Caudate nucleus (tissue), 63 donors: ENCODE measurements at places on chromosomes 5 and 9.

- no peak for DNase-seq
Observed at GRCh38 chr5:131218392-131218791, 45.5 kb upstream of the CDC42SE2 start.

- no peak for DNase-seq
Observed at GRCh38 chr5:55384072-55384471, 76.3 kb downstream of the MTREX start.

DNA sequence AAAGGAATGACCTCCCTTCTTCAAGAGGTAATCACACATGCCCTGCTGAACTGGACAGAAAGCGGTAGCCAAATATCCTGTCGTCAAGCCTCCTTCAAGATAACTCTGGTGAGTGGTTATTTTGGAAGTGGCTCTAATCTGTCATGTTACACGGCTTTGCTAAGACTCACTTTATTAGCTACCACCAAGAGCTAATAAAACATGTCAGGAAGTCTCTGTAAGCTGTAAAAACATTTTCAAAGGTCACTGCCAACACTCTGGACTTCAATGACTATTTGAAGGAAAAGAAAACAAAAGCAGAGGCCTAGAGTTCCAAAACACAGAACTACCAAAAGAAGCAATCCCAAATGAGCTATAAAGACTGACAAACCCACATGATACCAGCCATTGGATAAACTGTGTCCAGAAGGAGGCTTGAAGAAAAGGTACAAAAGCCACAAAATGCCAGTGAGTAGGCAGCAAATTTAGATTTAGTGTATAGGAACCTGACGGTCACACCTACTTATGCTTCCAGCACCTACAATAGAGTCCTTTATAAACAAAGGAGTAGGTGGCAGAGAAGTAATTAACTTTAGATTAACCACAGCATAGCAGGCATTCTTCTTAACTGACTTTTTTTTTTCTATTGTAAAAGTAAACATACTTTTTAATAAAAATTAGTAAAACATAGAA is 97.3 kb upstream of the EQTN start:
- DNase-seq: no peak

GRCh38 chr5:78953092-78953800 is 31.9 kb downstream of the ARSB start:
- DNase-seq: no peak

DNA sequence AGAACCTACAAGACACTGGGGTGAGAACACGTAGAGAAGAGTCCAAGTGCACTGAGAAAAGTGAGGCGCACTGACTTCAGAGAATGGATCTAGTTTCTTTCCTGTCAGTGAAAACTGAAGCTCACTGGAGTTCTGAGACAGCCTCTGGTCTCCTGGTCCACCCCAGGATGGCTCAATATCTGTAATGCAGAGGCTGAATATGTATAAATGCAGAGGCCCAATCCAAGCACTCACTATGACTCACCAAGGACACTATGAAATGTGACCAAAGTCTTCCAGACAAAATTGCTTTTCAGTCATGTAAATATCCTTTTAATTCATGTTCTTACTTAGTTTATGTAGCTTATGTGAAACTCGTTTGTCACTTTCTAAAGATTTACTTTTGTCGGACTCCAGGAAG is 53.8 kb downstream of the NFIB start:
- DNase-seq: no peak

- DNase-seq: no peak
Observed at GRCh38 chr5:56494300-56494731, 261.2 kb upstream of the ANKRD55 start.

DNA sequence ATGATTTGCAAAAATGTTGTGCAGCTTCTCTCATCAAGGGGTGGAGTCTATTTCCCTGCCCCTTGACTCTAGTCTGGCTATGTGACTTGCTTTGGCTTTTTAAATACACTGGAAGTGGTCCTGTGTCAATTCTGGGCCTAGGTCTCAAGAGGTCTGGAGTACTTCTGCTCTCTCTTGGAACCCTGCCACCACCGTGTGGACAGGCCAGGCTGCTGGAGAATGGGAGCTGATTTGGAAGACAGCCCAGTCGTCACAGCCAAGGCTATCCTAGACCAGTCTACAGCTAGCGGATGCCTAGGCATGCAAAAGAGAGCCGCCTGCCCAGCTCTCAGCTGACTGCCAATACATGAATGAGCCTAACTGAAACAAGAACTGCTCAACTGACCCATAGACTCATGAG is 56.7 kb upstream of the CLINT1 start:
- DNase-seq: peak; percentile 64

- DNase-seq: no peak
Observed at GRCh38 chr5:90015584-90016018, 394.0 kb downstream of the CETN3 start.

DNA sequence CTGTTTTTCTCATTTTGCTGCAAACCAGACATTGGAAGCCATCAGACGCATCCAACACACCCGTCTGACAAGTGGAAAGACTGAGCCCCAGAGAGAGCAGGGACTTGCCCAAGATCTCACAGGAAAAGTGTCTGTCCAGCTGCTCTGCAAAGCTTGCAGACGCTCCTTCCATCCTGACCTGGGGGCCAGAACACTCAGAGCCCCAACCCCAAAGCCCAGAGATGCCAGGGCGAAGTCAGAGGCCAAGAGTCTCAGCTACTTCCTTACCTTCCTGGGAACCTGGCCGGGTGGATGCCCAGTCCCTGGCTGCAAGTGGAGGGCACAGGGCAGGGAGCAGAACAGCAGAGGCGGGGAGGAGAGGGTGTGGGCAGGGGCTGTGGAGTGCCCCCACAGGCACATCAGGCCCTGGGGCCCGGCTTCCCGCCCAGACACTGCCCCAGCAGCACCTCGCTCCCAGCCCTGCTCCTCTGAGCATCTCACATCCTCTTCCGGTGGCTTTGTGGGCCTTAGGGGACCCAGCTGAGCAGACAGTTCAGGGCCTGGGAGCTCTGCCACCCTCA is 9.7 kb upstream of the RALGDS start:
- DNase-seq: no peak

DNA sequence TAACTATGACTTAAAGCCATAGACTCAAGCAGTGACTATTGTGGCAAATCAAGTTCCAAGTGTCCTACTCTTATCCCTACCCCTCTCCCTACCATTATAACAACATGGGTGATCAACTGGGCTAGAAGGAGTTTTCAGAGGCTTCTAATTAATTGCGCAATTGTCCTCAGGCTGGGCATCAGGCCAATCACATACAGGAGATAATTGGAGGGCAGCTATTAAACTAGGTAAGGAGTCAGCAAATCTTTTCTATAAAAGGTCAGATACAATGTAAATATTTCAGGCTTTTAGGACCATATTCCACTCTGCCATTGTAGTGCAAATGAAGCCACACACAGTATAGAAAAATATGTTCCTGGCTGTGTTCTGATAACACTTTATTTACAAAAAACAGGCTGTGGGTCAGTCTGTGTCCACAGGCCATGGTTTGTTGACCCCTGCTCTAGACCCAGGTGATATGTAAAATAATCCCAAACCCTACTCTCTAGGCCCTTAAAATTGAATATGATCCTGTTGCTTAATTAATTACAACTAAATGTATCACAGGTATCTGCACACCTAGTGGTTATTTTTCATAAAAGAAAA is 141.4 kb upstream of the PIK3R1 start:
- no peak for DNase-seq

- no peak for DNase-seq
Observed at GRCh38 chr5:135737701-135738563, 96.5 kb upstream of the SLC25A48 start.

DNA sequence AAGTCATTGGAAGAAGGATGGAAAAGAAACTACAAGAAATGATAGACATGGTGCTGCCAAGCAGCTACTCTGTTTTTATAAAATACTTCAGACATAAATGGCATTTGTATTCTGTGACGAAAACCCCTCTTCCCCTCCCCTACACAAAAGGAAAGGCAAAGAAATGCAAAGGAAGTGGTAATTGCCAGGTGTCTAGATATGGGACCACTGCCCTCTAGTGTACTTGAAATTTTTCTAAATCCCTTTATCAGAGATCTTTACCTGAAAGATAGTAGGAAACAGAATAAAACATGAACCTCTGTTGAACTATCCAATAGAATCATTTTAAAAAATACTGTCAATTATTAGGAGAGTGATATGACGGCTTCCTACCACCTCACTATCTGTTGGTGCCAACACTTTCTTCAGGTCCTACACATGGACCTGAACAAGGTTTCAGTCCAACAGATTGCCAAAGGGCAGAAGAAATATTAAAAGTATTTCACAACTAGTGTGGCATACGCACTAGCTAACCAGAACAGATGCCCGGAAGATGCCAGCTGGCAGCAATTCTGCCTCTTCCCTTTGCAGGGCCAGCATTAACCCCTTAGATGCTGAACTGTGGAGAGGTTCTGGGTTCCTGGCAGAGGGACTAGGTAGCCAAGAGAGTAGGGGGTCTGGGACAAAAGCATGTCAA is 104.1 kb downstream of the TSSK1B start:
- no peak for DNase-seq

DNA sequence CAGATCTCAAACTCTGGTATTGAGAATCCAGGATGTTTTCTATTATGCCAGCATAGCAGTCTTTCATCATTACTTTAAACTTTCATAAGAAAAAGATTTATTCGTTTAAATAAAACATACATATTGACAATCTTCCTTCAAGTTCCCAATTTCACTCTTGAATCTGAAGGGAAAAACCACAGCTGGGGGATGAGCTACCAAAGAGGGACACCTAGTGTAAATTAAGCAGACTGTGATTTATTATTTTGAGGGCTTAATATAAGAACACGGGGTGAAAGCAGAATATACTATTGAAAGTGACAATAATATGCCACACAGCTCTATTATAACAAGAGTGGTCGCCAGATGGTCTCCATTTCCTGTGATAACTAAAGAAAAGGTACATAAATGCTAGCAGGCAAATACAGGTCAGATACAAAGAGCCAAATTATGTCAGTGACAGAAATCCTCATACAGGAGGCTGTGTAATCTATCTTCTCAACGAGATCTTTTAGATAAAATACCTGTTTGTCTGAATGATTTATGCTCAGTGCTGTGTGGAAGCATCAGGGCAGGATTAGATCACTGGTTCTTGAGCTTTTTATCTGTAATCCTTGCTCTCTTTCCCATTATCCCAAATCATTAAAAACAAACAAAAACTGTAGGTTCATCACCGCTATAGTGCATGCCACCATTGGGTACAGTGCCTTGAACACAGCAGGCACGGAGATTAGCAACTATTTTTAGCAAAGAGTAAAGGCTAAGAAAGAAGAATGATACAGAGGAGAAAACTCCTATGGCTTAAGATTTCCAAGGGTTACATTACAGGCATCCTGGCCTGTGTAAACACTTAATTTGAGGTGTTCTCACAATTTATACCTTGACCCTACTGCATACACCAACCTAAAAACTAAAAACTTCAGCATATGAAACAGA is 116.6 kb downstream of the DROSHA start:
- no peak for DNase-seq

GRCh38 chr9:135305546-135306180 is 173.9 kb upstream of the PPP1R26 start:
- no peak for DNase-seq

GRCh38 chr5:111076091-111076490 is 4.6 kb downstream of the TSLP start:
- no peak for DNase-seq

DNA sequence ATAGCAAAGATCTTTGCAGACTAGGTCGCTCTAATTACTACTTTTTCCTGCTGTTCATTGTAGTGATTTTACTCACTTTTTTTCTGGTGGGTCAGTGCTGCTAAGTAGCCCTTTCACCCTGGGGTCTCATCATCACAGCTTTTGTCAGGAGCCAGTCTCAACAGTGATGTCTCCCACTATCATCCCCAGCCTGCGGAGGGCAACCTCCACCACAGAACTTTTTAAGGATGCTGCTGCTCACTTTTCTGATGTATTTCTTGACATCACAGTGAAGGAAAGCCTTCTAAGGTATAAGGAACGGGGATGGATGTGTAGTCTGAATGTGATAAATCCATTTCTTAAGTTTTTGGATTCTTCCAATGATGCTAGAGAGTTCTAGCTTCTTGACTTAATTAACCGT is 242.5 kb upstream of the RIOK2 start:
- no peak for DNase-seq
